ENCODE measurements at places on chromosomes 3 and 15.

DNA sequence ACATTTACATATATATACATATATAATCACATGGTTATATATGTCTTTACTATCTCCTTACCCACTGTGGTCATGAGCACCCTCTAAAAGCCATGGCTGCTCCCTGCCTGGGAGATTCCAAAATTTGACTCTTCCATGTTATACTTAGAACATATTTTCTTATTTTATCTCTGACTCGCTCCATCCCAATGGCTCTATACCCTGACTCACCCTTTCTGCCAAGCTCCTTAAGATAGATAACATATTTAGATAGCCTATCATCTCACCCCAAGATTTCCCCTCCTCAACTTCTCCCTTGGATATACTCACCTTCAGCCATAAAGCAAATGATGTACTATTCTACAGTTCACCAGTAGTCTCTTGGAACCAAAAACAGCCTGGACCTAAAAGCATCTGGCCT, 65.1 kb downstream of the CD200R1L start:
- no peak for DNase-seq

DNA sequence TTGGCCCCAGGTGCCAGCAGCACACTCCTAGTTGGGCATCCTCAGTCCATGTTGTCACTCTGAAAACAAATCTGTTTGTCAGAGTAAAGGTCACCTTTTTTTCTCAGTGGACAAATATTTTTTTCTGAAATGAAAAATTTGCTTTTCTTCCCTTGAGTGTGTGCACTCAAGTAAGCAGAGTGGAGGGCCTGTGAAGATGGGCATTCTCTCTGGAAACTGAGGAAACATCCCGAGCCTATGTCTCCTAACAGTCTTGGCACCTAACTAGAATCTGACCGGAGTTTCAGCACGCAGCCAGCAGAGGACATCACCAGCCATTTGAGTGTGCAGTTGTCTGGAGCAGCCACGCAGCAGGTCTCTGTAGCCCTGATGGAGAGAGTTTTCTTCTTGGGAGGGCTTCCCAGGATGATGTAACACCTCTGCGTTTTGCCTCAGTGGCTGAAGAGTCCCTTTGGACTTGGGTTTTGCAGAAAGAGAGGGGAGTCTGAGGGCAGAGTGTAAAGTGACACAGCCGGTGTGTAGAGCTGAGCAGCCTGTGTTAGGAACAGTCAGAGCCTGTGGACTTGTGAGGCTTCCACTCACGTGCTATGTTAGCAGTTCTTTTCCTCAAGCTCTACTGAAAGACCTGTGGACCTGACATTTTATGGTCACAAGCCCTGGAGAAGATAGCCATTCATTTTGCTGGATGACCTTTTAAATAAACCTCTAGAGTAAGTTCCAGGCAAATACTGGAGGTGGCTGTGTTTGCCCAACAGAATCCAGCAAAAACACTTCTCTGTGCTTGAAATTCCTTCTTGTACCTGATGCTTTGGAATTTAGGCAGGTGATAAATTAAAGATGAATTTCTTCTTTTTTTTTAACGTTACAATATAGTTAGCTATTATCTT, 51.6 kb downstream of the ABHD2 start:
- no peak for DNase-seq

DNA sequence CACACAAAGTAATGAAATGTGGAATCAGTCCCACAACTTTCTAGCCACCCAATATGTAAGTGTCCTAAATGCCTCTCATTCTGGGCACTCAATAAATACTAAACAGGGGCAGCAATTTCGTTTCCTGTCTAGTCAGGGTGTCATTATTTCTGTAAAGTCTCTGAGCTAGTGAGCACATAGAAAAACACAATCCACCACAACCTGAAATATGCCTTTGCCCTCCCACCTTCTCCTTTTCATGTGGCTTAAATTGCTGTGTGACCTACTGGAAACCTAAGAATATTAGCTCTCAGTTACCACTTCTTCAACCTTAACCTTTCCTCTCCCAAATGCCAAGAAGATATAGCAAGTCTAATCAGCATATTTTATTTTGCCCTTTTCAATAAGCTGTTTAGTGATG, 456.3 kb upstream of the KCNMB2 start:
- DNase-seq: no peak

DNA sequence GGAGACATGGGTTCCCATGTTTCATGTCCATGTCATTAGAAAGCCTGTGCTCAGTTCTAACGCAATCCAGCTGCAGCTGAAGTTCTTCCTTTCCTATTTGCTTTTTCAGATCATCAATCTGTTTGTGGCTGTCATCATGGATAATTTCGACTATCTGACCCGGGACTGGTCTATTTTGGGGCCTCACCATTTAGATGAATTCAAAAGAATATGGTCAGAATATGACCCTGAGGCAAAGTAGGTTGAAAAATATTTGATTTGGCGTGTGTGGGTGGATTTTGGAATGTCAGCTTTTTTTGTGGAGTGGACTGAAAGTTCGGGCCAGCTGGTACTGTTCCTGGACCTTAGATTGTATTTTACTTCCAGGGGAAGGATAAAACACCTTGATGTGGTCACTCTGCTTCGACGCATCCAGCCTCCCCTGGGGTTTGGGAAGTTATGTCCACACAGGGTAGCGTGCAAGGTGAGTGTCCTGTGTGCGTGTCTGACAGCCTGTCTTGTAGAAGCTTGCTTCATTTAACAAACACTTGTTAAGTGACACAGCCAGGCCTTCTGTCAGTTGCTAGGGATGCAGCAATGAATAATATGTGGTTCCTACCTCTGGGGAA, 69.6 kb downstream of the CHDH start:
- DNase-seq: no peak

DNA sequence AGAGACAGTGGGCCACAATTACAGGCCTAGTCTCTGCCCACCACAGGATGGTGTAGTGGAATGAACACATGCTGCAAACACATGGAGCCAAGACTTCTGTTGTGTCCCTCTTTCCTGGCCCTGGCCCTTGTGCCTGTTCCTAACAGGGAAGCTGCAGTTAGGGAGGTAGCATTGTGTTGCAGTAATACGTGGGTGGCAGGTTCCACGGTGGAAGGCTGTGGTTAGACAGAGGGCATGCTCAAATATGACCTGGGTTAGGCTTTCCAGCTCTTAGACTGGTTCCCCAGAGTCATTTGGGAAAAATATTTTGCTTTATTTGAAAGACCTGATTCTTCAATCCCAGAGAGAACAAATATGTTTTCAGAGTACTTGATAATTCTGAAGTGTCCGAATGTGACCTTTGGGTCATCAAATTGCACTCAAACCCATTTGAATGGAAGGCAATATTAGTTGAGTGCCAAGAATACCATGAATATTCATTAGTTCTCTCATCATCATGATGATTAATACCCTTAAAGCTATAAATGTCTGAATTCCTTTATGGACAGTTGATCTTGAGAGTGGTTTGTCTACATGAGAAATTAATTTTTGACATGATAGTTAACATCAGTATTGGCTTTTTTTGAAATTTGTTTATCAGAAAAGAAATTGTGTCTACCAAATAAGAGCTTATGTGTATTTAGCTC, 28.5 kb downstream of the PLAAT1 start:
- no peak for DNase-seq

Data from stimulated activated CD4-positive, alpha-beta T cell treated with anti-CD3 and anti-CD28 coated beads, Interleukin-2, amount 100 ng/mL, for 4 hours (primary cell).